ENCODE measurements at places on chromosomes 13 and 19. TPM values are rescaled to one million over a fixed set of nuclear protein-coding genes. Genes with fewer than 3 reads are reported as not detected.

FCHO1 gene
- 45.2 TPM for total RNA-seq

NAPA gene
- total RNA-seq, result 262 TPM

FGF21 gene
- not detected for total RNA-seq

GPC5 gene
- total RNA-seq, result 10.2 TPM

ZNF787 gene
- 59.7 TPM for total RNA-seq

METTL21C gene
- total RNA-seq, result not detected

PSG1 gene
- total RNA-seq, result not detected

ZNF101 gene
- total RNA-seq, result 8.0 TPM

ZNF415 gene
- 12.7 TPM for total RNA-seq

PRKCG gene
- total RNA-seq, result 33.1 TPM

UPF3A gene
- 108 TPM for total RNA-seq

EDNRB gene
- 0.10 TPM for total RNA-seq

ZNF682 gene
- total RNA-seq, result 23.9 TPM

CD33 gene
- total RNA-seq, result not detected

RAB20 gene
- 1.7 TPM for total RNA-seq

MED4 gene
- total RNA-seq, result 57.1 TPM

CACNG6 gene
- total RNA-seq, result 0.74 TPM

SEMA6B gene
- 234 TPM for total RNA-seq

CNFN gene
- total RNA-seq, result 2.8 TPM

KEAP1 gene
- 44.1 TPM for total RNA-seq

ELAVL3 gene
- 633 TPM for total RNA-seq

SHANK1 gene
- 19.0 TPM for total RNA-seq

KIR3DL3 gene
- total RNA-seq, result not detected

KIR3DL2 gene
- total RNA-seq, result not detected

FXYD3 gene
- not detected for total RNA-seq

TEX101 gene
- total RNA-seq, result not detected

EDDM13 gene
- total RNA-seq, result not detected

C1QTNF9B gene
- total RNA-seq, result not detected

PGLYRP1 gene
- total RNA-seq, result not detected

GIPR gene
- 36.4 TPM for total RNA-seq

OR4F17 gene
- total RNA-seq, result not detected

PLPPR3 gene
- total RNA-seq, result 392 TPM

ANO8 gene
- total RNA-seq, result 98.8 TPM

SPINT2 gene
- 78.9 TPM for total RNA-seq

MUC16 gene
- total RNA-seq, result not detected

TSHZ3 gene
- 7.4 TPM for total RNA-seq

SIGLECL1 gene
- not detected for total RNA-seq

ANGPTL8 gene
- not detected for total RNA-seq

CCDC70 gene
- total RNA-seq, result not detected

IFI30 gene
- total RNA-seq, result 0.76 TPM

DAND5 gene
- total RNA-seq, result 0.44 TPM

FAM83E gene
- total RNA-seq, result 1.5 TPM

ZNF14 gene
- 10.9 TPM for total RNA-seq

C1QTNF9 gene
- not detected for total RNA-seq

PALM gene
- total RNA-seq, result 349 TPM

CEACAM21 gene
- total RNA-seq, result not detected

LSR gene
- total RNA-seq, result 5.4 TPM

ESD gene
- 90.4 TPM for total RNA-seq

ATP4B gene
- total RNA-seq, result not detected

FFAR2 gene
- total RNA-seq, result not detected

Measured in glutamatergic neuron (in vitro differentiated cells).